ENCODE measurements at places on chromosomes 6 and 20.

- no peak for DNase-seq
Observed at GRCh38 chr6:169800116-169800667, 48.8 kb downstream of the ERMARD start.

DNA sequence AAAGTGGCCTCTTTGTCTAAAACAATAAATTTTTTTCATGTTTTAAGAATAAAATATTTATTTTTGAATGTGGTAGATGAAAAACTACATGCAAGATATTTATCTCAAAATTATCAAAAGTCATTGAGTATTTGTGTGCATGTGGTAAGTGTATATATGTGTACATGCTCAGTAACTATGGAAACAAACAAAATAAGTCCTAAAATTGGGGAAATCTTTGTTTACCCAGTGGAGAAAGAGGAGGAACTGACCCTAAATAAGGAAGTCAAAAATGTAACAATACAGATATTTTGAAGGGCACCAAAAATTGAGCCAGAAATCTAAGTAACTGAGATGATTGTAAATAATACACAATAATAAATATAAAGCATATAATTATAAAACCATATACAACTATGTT lies 639.2 kb downstream of the MAFB start:
- no peak for DNase-seq

DNA sequence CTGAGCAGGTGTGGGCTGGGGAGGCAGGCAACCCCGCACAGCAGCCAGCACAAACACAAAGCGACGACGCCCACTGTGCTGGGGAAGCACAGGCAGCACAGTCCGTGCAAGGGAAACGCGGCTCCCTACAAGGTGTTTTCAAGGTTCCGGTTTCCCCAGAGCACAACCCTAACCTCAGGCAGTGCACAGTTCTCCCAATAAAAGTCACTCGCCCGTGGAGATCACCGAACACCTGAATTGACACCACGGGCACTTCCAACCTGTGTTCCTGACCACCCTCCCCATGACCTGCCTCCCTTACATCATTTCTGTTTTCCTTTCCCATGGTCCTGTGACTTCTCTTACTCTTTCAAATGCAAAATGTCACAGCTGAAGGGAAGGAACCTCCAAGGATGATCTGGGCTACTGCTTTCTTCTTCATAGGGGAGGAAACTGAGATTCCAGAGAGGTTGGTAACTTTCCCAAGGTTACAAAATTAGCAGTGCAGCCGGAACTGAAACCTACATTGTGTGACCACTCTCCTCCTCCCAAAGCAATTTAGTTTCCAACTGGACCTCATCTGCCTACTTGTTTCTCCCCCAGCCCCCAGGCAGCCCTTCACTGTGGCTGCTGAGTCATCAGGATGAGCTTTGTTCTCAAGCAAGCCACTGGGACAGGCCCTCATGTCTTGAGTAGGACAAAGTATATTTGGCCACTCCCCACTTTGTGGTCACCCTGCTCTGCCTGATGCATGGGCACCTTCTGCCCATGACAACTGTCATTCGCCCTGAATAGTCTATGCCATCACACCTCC lies 125.3 kb downstream of the ATXN1 start:
- no peak for DNase-seq

GRCh38 chr6:32920715-32921114 lies 20.1 kb downstream of the HLA-DMB start:
- DNase-seq = no peak

DNA sequence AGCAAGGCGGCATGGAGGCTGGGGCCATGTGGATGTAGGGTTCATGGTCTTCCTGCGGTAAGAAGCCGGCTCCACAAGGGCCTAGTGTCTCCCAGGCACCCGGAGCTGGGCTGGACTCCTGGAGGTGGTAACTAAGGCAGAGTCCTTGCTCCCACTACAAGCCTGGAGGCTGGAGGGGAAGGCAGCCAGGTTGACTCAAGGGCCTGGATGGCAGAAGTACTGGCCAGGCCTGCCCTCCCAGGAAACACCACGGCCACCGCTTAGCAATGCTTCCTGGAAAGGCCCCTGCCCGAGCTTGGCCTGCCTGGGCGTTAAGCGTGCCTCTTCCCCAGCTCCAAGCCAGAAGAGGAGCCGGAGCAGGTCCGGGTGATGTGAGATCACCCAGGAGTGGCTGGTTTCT lies 182.0 kb downstream of the ZDHHC14 start:
- DNase-seq = no peak

DNA sequence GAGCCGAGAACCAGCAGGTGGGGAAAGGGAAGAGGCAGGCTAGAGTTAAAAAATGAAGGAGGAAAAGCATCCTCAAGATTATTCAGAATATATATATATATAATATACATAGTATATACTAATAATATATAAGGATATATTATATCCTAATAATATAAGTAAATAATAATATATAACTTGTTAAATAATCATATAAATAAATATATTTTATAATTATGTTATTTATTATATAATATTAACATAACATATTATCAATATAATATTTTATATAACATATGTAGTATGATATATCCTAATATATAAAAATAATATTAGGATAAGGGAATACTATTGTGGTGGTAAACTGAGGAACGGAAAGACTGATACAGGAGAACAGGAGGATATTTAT lies 171.8 kb downstream of the TRIM27 start:
- DNase-seq = no peak

GRCh38 chr6:43723737-43724295 lies 36.2 kb upstream of the MRPS18A start:
- DNase-seq = no peak

DNA sequence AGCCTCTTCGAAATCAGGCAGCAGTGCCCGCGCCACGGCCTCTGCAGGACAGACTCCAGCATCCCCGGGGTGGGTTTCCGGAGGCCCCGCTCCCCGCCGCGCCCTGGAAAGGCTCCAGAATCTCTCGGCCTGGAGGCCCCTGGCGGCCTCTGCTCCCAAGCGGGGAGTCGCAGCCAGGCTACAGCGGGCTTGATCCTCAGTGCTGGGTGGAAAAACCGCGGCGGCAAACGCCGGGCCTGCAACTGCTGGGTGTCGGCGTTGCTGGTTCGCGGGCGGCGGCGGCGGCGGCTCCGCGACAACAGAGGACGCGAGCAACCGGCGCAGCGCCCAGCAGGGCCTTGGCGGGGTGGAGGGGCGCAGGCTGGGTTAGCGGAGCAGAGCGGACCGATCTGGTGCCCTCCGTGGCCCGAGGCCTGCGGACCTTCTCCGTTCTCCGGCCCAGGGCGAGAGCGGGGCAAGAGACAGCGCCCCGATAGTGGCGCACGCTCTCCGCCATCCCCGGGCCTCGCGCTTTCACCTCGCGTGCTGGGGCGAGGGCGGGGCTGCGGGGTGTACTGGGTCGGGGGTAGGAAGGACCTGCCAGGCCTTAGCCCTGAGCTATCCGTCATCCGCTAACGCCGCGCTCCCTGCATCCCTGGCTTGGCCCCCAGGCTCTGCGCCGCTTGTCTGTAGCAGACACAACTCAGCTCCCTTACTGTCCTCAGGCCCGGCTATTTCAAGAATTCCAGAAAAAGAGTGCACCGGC lies 3.4 kb upstream of the ZNF292 start:
- peak; percentile 64 for DNase-seq

GRCh38 chr6:128352366-128352765 lies 168.0 kb downstream of the PTPRK start:
- no peak for DNase-seq

DNA sequence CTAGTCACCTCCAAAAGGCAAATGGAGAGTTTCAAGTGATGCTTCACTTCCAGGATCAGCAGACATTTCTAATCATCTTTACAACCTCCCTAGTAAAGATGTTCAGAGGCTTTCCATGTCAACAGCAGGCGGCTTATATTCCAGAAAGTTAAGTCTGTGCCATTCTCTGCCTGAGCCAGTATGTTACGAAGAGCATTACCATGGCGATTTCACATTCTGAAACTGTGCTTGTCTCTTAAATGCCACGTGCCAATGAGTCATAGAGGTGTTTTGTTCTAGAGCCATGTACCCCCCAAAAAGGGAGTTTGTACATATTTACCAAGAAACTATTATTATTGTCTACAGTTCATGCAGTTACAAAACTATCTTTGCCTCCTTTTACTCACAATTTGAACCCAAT lies 319.5 kb downstream of the FOXA2 start:
- DNase-seq = no peak

DNA sequence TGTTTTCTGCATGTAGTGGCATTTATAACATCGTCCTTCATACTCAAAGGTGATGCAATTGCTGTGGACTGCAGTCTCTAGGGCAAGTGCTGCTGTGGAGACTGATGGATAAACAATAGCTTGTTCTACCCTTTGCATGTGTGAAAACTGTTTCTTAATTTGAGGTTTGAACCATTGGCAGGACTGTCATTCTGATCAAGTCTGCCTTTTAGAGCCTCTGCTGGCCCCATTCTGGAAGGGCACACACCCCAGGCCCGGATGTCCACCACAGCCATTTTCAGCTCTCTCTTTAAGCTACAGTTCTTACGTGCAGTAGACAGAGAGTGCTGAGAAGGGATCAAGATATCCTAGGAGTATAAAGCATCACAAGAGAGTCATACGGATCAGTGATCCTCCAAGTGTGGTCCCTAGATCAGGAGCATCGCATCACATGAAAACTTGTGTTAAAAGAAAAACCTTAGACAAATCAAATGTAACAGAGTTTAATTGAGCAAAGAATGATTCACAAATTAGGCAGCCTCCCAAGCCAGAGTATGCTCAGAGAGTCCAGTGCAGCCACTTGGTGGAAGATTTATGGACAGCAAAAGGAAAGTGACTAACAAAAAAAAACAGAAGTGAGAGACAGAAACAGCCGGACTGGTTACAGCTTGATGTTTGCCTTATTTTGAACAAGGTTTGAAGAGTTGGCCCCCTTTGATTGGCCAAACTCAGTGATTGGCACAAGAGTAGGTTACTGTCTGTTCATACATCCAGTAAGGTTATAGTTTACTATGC lies 52.0 kb downstream of the FRK start:
- DNase-seq = peak; percentile 21

DNA sequence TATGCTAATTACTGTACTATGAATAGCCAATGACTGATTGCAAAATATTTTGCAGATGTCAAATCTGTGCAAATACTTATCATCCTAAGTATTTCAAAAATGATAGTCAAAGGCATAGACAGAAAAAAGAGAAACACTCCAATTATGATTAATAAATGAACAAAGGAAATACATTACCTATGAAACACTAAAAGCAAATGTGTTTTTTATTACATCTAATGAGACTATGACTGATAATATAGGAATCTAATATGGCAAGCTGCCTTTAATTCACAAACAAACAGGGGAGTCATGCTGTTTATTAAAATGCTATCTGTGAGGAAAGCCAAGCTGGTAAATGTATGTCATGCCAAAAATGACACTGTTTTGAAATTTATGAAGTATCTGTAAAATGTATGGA lies 713.2 kb upstream of the NRSN1 start:
- no peak for DNase-seq

DNA sequence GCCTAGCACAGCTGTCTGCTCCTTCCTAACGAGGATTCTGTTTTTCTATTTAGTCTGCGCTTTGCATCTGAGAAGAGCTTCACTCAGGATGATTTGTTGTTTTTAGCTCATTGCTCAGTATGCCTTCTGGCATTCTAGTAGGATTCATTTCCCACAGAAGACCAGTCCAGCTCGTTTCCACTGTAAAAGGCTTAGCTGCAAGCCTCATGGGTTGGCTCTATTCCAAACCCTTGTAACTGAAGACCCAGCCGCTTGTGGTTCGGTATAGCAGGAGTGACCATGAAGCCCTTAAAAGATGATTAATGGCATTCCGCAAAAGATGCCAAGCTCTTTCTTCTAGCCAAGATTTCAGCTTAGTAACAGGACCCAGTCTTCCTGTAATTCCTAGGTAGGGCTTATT lies 7.2 kb downstream of the ADGRF1 start:
- DNase-seq = no peak

DNA sequence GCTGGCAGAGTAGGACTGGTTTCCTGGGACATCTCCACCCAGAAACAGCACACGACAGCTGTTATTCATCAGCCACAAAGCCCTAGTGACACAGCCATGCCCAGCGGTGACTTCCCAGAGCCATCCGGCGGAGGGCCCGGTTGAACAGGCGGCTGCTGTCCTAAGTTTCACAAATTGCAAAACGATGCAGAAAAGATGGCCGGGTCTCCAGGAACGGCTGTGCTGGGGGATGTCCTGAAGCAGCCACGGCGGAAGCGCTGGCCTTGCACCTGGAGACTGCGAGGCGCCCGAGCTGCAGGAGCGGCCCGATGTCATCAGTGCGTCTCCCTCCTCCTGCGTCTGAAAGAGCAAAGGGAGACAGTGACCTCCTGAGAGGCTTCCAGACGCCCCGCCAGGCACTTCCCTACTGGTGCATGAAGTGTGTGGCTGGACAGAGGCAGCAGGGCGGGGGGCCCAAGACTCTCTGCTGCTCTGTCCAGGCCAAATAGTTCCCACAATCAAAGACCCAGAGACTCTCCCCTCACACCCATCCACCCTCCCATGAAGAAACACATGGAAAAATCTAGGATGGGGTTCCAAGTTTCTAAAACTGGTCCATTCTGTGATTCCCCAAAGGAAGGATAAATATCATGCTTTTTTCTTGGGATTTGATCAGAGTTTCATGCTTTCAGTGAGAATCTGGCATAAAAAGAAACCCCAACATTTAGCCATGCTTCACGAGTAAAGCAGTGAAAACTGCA lies 44.0 kb downstream of the SSR1 start:
- no peak for DNase-seq

DNA sequence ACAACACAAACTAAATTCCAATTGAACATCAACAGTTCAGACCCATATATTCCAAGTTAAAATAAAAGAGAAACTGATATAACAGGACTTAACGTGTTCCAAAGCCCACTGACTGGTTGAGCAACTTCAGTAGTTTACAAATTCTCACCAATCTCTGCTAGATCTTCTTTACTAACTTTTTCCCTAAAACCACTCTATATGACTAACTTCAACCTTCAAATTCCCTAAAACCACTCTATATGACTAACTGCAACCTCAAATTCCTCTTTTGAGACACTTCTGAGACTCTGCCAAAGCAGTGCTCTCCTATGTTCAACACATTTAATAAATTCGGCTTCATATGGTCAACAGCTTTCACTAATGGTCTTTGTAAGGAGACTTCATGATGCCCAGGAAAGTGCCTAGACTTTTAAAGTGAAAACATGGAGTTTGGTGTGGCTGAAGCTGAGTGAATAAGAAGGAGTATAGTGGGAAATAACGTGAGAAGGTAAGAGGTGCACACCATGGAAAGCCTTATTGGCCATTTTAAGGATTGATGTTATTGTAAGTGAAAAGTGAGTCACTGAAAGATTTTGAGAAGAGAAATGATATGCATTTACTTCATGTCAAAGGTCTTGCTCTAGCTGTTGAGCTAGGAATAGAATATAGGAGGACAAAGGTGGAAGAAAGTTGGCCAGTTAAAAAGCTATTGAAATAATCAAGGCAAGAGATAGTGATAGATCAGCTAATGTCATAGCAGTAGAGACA lies 134.0 kb upstream of the HCRTR2 start:
- DNase-seq = no peak

- no peak for DNase-seq
Observed at GRCh38 chr6:164996838-164997237, 312.6 kb downstream of the C6orf118 start.

- no peak for DNase-seq
Observed at GRCh38 chr20:21968486-21968885, 263.0 kb downstream of the PAX1 start.

DNA sequence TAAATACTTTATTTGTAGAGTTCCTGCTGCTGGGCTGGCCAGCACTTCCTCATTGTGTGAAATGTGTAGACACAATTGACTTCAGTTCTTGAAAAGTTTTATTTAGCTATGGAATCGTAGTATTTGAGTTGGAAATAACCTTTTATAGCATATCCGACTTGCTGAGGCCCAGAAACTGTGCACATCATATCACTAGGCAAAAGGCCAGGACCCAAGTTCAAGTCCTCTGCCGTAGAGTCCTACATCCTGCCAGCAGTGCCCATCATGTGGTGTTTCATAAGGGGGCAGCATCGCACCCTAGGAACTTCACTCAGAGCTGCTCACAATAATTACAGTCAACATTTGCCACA lies 207.7 kb upstream of the SNX9 start:
- DNase-seq = no peak

Data from caudate nucleus (tissue), 63 donors.